ENCODE measurements at places on chromosomes 4 and X.

- DNase-seq, result no peak
Measured at GRCh38 chr4:2667428-2667827, 88.7 kb downstream of the TNIP2 start.

DNA sequence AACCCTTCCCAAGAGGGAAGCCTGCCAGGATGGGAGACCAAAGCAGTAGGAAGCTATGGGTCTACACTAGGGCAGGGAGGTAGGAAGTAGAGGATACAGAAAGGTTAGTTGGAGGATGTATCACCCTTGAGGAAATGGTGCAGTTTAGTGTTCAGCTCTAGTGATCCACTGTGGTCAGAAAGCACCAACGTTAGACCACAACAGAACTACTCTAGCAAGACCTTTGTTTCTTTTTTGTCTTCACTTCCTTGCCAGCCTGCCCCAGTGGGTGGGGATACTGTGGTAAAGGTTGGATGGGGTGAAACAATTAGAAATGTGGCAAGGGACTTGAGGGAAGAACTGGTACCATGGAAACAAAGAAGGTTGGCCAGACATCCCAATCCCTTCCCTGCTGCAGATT is 83.3 kb downstream of the DDIT4L start:
- DNase-seq, result no peak

DNA sequence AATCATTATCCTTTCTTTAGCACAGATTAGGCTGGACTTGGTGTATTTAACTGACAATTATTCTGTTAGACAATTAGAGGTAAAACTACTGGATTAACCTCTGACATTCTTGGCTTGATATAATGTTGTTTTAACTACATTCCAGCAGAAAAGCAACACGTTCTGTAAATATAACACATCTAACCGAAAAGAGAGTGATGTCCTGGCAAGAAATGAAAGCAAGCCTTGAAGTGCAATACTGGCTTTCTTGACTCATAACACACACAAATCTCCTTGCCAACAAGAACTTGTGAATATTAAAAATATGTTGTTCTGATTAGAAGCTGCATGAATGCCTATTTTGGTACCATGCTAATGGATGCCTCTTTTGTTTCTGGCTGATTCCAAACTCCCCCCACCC is 76.4 kb downstream of the EFHC2 start:
- DNase-seq, result no peak

- no peak for DNase-seq
Measured at GRCh38 chrX:133390676-133391075, 24.6 kb downstream of the GPC4 start.

- DNase-seq, result no peak
Measured at GRCh38 chr4:177033632-177034031, 240.9 kb upstream of the VEGFC start.

DNA sequence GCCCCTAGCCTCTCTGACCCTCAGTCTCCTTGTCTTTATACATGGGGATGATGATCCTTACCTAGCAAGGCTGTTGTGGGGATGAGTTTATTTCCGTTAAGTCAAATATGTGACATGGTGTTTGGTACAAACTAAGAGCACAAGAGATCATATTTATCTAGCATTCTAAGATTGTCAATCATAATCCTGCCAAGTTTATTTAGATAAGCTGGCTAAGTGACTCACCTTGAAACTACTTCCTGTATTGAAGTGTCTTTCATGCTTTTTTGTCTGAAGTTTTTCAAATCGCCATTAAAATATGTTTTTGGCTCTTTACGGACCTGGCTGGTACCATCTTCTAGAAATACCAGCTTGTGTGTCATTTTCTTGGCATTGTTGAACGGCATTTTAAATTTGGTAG is 30.7 kb downstream of the MAP7D3 start:
- no peak for DNase-seq

DNA sequence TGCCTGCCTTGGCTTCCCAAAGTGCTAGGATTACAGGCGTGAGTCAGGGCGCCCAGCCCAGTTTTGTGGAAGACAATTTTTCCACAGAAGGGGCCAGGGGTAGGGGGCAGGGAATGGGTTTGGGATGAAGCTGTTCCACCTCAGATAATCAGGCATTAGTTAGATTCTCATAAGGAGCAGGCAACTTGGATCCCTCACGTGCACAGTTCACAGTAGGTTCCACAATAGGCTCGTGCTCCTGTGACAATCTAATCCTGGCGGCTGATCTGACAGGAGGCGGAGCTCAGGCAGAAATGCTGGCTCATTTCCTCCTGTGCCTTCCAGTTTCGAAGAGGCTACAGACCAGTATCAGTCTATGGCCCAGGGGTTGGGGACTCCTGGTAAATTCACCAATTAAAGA is 491.6 kb upstream of the AADAT start:
- no peak for DNase-seq

DNA sequence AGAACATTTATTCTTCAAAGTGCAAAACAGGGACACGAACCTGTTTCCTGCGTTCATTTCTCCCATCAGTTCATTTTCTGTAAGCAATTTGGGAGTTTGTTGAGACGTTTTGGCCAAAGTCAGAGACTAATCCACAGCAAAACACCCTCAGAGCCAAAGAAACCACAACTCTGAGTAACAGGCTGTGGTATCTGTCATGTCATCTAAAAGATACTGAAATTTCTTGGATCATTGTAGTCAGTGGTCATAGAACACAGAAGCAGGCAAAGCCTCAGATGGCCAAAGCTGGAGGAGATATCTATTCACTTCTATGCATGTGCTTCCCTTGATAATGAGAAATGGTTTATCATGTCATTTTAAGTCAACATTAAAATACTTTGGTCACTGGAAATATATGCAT is 485.6 kb upstream of the GALNT7 start:
- DNase-seq, result no peak

DNA sequence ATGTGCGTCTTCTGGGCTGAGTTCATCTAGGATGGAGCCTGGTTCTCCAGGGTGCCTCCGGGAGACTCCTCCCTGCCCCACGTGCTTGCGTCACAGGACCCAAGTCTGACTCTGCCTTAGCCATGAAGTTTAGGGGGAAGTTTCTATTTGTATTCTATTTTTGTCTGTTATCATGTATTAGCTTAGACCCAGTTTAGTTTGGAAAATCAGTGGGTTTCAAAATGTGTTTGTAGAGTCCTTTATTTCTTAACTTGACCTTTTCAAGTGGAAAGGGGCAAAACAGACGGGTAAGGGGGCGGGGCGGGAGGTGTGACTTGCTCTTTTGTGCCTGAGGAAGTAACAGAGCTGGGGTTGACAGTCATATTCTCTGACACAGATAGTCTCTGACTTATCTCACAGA is 86.0 kb downstream of the HTT start:
- no peak for DNase-seq

DNA sequence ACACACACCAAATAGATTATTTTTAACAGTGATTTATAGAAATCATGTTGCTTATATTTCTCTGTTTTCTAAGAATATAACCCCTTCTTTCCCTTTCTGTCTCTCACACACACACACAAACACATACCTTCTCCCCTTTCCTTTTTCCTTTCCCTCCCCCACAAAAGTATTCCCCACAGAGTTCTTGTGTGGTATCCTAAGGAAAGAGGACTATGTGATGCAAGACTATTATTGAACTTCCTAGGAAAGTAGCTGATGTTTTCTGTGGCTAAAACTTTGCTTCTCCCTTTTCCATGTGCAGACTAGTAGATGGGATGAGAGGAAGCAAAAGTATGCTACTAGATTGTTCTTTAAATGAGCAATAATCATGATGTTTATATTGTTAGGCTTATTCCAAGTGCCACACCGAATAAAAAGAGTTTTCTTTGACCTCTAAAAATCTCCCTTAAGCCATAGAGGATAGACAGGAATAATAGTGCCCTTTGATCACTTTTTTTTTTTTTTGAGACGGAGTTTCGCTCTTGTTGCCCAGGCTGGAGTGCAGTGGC is 38.7 kb downstream of the CPEB2 start:
- no peak for DNase-seq
